ENCODE measurements at places on chromosomes 2 and 18.

DNA sequence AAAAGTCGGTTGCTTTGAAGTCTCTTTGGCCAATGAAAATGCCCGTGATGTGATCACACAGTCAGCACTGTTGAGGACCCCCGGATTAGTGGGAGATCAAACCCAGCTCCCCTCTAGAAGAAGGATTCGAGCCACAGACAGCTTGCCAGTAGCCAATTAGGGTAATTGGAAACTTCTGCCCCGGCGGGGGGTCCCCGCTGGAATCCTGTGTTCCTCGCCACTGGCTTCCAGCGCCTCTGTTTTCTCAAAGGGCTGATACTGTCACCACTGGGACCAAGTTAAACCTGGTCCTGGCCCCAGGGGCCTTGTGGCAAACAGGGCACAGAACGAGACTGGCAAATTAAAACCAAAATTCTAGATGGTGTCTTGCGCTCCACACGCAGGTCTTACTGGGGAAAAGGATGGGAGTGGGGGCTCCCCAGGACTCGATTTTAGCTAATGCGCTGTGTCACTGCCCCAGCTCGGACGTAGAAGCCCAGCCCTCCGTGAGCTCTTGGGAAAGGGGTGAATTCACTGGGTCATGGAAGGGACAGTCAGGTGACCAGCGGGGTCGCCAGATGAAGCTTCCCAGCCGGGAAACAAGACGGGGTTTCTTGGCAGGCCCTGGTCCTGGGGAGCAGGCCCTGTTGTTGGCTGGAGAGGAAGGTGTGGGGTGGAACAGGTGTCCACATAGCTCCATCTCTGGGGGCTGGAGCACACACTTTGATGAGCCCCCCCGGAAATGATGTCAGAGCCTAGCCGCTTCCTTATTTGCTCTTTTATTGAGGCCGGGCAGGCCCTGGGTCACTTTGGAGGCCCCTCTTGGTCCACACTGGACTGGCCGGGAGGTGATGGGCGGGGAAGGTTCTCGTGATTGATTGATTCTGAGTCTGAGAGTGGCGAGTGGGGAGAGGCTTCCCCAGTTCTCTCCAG is 90.2 kb downstream of the SMAD7 start:
- no peak for DNase-seq

DNA sequence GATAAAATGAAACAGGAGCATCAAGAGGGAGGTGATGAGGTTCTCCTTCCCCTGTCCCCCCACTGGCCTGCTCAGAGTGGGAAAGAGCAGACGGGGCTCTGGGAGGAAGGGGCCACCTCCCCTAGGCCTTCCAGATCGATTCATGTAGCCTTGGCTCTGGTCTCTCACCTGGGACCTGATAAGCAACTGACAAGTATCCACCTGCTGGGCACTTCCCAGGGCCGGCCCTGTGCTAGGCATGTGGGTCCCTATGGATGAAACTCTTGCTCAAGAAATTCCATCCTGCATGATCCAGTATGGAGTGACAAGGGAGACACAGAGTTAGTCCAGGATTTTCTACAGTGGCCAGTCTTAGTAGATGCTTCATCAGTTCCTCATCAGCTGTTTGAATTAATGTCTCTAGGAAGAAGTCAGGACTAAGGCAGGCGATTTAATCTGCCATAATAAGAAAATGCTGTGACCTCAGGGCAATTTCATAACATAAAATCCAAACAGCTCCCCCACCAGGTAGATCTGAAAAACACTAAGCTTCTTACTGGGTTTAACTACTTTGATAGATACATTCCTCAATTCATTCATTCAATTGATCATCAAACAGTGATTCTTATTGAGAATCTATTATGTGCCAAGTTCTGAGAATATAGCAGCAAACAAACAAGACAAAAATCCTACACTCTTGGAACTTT is 44.7 kb upstream of the ZFP36L2 start:
- no peak for DNase-seq

DNA sequence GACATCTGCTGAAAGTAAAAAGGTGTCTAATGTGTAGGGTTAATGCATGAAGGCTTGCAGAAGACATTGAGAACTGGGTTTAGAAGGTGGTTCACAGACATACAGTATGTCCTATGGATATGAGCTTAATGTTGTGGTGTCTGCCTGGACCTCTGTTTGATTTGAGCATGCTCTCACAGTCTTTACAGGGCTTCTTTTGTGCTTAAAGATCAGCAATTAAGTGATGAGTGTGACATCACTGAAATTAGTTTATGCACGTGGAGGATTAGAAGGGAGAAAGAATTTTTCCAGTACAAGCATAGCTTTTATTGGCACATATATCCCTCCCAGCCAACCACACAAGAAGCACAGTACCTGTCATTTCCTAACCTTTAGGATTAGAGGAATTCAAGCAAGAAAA is 367.5 kb upstream of the RAB12 start:
- DNase-seq: no peak

DNA sequence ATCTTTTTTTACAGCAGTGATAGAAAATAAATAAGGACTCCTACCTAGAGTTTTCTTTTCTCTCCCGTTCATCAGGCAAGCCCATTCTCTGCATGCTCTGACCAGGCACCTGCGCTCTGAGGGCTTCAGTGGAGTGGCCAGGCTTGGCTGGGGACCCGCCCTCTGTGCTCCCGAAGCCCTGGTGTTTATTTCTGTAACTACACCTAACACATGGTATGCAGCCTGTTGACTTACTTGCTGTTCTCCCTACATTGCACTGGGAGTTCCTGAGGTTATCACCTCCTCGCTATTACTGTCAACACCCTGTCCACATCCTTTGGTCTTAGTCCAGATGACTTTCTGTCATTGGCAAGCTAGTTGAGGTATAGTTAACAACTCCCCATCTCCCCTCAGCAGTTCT is 317.7 kb downstream of the LPIN1 start:
- no peak for DNase-seq

GRCh38 chr18:75130591-75131328 is 78.2 kb downstream of the PTGR3 start:
- DNase-seq: no peak

GRCh38 chr2:119232666-119232993 is 9.0 kb downstream of the STEAP3 start:
- DNase-seq: no peak

- DNase-seq: no peak
Measured at GRCh38 chr2:238528953-238529781, 102.4 kb downstream of the ASB1 start.

- DNase-seq: no peak
Measured at GRCh38 chr18:77528872-77529271, 279.2 kb downstream of the GALR1 start.

DNA sequence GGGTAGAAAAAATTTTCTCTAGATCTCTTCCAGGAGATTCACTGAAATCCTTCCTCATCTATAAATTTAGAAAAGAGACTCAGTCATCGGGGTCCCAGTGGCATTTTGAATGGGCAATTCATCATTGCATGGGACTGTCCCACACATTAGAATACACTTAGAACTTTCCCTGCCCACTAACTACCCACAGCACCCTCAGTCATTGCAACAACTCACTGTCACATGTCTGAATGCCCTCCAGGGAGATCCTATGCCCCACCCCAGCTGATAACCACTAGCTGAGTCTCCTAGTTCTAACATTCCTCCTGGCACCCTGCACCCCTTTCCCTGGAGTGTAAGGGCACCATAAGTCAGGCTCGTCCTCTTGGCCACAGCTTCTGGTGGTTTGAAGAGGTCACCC is 89.6 kb downstream of the INSIG2 start:
- DNase-seq: no peak

- peak; percentile 97 for DNase-seq
Measured at GRCh38 chr2:178279142-178279541, 84.8 kb downstream of the OSBPL6 start.

DNA sequence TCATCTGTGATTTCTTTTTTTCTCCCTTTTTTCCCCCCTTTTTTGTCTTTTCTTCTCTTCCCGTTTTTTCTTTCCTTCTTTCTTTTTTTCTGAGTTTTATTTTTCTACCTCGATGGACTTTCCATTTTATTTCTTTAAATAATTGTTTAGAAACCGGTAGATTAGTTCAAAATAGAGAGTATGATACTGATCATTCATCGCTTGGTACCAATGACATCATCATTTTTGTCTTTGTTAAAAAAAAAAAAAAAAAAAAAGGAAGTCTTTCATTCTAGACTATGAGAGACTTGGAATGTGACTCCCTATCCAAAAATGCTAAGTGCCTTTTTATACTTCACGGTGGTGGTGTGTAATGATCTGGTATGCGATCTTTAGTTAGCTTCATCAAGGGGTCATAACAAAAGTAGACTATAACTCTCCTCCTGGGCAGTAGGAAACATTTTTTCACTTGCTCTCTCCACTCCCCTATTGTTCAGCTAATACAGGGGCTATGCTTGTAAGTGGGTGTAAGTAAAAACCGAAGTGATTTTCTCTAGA is 1517.5 kb upstream of the ZEB2 start:
- no peak for DNase-seq

Measured in renal cortical epithelial cell (primary cell).